Occipital lobe (tissue), 3 donors: ENCODE measurements at places on chromosomes 16 and 17.

- no peak for DNase-seq
These were observed 149.1 kb downstream of the PRKCA start for GRCh38 chr17:66451188-66452149.

DNA sequence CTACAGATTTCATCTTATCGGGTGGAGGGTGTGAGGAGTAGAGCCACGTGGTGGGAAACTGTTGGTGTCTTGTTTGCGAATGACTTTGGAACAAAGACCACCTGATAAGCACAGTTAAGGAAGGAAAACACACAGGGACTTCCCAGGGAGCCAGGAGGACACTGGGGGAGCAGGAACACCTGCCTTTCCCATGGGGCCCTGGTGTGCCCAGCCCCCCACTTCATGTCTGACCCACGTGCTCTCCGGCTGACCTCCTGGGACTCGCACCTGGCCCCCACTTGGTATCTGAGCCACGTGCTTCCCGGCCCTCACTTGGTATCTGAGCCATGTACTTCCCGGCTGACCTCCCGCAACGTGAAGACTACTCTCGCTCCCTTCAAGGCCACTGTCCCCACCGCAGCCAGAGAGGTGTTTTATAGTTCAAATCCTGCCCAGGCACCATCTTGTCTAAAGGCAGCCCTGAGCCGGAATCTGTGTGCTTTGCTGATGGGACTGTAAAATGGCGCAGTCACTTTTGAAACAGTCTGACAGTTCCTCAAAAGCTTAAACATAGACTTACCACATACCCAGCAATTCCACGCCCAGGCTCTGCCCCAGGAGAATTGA, 5.4 kb upstream of the CSNK1D start:
- DNase-seq: no peak

DNA sequence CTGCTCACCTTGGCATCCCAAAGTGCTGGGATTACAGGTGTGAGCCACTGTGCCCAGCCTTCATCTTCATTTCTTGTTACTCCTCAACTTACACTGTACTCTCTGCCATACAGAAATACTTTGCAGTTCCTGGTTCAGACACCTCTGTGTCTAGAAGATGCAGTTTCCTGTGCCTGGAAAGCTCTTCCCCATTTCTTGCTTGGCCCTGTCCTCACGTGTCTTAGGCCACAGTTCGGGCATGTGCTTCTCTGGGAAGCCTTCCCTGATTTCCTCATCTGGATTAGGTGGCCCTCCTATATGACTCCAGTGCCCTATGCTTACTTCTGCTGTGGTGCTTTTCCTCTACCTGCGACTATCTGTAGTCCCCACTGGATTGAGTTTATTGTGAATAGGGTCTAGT, 26.5 kb upstream of the CDR2 start:
- DNase-seq: no peak

GRCh38 chr16:15972046-15972868, 22.8 kb downstream of the ABCC1 start:
- no peak for DNase-seq

DNA sequence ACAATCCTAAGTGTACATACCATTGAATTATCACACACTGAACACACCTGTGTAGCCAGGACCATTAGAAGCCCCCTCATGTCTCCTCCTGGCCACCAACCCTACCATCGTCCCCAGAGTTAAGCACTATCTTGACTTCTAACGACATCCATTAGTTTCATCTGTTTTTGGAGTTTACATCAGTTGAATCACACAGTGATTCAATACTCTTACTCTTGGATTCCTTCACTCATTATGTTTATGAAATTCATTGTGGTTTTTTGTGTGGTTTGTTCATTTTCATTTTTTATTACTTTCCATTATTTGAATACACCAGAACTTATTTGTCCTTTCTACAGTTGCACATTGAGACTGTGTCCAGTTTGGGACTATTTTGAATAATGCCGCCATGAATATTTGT, 13.6 kb downstream of the DRC7 start:
- DNase-seq: no peak

- no peak for DNase-seq
These were observed 72.0 kb upstream of the CHMP6 start for GRCh38 chr17:80919331-80920311.

- DNase-seq: no peak
These were observed 55.8 kb upstream of the GSE1 start for GRCh38 chr16:85557083-85557970.

- no peak for DNase-seq
These were observed 13.7 kb downstream of the C16orf95 start for GRCh38 chr16:87303431-87303930.

DNA sequence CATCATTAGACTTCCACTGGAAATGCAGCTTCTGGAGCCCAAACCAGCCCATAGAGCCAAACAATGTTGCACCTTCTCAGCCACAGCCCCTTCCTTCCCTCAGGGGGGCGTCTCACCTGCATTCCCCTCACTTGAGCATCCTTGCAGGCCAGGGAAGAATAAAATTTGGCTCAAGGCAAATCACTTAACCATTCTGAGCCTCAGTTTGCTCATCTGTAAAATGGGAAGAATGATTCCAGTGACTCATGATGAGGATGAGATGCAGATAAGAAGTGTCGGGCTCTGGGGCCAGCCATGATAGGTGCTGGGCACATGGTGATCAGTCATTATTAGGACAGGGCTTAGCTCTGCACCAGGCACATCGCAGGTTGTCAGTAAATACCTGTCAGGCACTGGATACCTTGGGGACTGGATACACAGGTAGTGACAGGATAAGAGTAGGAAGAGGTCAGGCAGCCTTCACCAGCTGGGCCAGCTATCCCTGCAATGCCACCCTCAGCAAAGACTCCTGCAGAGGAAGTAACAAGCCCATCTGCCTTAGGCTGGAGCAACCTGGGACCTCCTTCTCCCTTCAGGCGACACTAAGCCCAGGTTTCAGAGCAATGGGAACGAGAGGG, 208.0 kb upstream of the TNRC6C start:
- DNase-seq: no peak

GRCh38 chr17:62572888-62573401, 54.5 kb upstream of the MRC2 start:
- no peak for DNase-seq
